ENCODE measurements at places on chromosomes 12 and 14. TPM values are rescaled to one million over a fixed set of nuclear protein-coding genes. Genes with fewer than 3 reads are reported as not detected.

The TSPAN11 gene
- polyA plus RNA-seq: 0.10 TPM

The TRHDE gene
- polyA plus RNA-seq: 0.32 TPM

The TCL1B gene
- polyA plus RNA-seq: not detected

The DLGAP5 gene
- polyA plus RNA-seq: 46.1 TPM

The GPX2 gene
- polyA plus RNA-seq: 382 TPM

The HHIPL1 gene
- 0.29 TPM for polyA plus RNA-seq

The CCDC38 gene
- 0.28 TPM for polyA plus RNA-seq

The CLEC4C gene
- polyA plus RNA-seq: not detected

The AQP6 gene
- polyA plus RNA-seq: not detected

The SYT1 gene
- 14.3 TPM for polyA plus RNA-seq

The ACSS3 gene
- 0.06 TPM for polyA plus RNA-seq

The OVCH1 gene
- not detected for polyA plus RNA-seq

The TUNAR gene
- not detected for polyA plus RNA-seq

The SIX6 gene
- polyA plus RNA-seq: not detected

The CCND2 gene
- not detected for polyA plus RNA-seq

The EPYC gene
- not detected for polyA plus RNA-seq

The CACNA2D4 gene
- polyA plus RNA-seq: not detected

The SLC5A8 gene
- polyA plus RNA-seq: not detected

The MYF5 gene
- not detected for polyA plus RNA-seq

The DPF3 gene
- 0.10 TPM for polyA plus RNA-seq

The RAB15 gene
- 31.6 TPM for polyA plus RNA-seq

Data from A549 (cell line).